ENCODE measurements at places on chromosomes 11 and 22.

DNA sequence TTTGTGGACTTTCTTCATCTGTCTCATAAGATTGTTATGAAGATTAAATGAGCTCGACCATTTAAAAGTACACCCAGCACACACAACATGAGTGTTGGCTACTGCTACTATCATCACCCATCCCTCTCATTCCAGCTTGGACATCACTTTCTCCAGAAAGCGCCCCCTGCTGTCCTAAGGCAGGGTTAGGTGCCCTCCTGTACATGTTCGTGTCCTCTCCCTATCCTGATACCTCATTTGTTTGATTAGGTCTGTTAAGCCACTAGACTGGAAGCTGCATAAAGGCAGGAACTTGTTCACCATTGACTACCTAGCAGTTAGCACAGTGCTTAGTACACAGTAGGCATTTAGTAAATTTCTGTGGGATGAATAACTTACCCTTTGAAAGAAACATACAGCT is 85.5 kb downstream of the ENTHD1 start:
- peak; percentile 2 for DNase-seq

DNA sequence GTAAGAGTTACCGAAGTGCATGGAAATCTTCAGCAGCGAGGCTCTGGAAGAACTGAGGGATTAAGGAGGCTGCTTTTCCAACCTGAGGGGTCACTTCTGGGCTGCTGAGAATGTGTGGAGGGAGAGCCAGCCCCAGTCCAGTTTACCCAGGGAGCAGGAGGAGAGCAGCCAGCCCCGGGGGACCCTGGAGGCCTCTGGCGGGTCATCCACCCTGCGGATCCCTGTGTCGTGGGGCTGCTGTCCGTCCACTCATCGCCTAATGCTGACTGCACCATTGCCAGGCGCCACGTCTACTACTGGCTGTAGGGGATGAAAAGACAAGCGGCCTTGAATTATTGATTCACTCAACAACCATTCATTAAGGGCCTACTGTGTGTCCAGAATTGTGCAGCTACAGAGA is 228.7 kb upstream of the TBCEL start:
- DNase-seq, result no peak

- no peak for DNase-seq
These were observed 66.8 kb downstream of the LRP5 start for GRCh38 chr11:68379206-68379605.

GRCh38 chr11:114346709-114347141 is 50.5 kb downstream of the NNMT start:
- DNase-seq, result no peak

GRCh38 chr11:114811971-114812370 is 133.6 kb downstream of the NXPE2 start:
- no peak for DNase-seq

- no peak for DNase-seq
These were observed 23.7 kb upstream of the BID start for GRCh38 chr22:17797721-17798559.

DNA sequence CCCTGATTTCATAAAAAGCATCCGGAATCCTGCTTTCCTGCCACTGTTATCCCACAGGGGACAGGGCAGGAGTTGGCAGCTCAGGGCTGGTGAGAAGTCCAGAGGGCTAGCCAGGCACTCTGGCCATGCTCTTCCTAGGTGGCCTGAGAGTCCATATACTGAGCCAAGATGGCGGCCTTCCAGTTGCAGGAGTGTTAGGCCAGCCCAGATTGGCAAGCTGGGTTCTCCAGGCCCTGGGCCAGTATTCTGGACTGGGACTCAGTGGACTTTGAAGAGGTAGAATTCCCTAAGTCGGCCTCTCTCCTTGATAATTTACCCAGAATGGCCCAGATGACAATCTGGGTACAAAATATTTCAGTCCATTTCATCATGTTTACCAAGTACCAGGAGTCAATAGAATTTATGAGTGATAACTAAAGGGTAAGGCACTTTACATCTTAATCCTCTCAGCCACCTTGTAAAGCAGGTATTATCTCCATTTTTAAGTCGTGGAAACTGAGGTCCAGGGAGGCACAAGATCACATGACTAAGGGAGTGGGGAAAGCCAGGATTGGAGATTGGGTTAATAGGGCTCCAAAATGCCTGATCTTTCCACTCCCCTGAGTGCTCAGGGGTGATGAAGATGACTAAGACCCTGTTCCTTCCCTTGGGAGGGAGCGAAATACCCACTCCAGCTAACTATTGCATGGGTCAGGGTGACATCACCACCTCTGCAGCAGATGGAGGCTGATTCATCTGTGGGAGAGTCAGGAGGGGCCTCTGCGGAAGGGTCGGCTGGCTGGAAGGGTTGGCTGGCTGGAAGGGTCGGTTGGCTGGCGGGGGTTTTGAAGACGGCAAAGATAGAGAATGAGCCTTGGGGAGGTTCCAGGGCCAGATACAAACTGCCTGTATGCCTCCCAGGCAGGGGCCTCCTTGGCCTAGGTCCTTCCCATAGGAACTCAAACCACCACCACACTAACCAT is 1.2 kb upstream of the MICALL1 start:
- DNase-seq, result peak; percentile 94

- no peak for DNase-seq
These were observed 189.6 kb downstream of the ADAMTS15 start for GRCh38 chr11:130638033-130638432.

All from adipocyte (in vitro differentiated cells).